Activated CD4-positive, CD25-positive, alpha-beta regulatory T cell treated with anti-CD3 and anti-CD28 coated beads, Interleukin-2, amount 50 U/mL, for 24 hours (primary cell): ENCODE measurements at places on chromosomes 6 and 20.
A peak's percentile ranks its signal among the peaks of the same experiment; 100 is the strongest.

GRCh38 chr20:45969712-45970634 lies 2.0 kb downstream of the ZNF335 start:
- no peak for ATAC-seq

- no peak for ATAC-seq
Measured at GRCh38 chr6:158061361-158061708, 79.7 kb downstream of the SYNJ2 start.

DNA sequence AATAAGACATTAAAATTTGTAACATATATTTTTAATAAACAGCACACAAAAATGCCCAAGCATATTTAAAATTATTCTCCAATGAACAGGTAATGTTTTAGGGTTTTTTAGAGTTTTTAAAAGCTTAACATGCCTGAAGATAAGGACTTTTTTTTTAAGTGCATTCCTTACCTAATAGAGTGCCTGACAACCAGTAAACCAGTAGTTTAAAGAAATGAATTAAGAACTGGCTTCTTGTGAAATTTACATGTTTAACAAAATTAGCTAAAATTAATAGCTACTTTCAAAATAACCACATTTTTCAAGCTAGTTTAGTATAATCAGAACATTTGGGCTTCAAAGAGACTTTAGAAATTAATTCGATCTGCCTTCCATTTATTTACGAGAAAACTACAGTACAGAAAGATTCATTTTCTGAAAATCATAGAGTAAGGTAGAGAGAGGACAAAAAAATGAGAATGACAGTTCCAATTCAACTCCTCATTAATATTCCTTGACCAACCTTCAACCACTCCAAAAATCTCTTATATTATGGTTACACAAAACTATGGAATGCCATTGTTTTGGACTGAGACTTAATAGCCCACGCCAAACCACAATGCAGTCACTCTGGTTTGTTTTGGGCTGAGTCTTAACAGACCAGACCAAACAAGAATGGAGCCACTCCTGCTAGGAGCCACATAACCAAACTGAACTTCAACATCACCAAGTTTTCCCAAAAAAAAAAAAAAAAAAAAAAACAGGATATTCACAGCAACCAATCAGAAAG lies 5.7 kb upstream of the PLN start:
- no peak for ATAC-seq

DNA sequence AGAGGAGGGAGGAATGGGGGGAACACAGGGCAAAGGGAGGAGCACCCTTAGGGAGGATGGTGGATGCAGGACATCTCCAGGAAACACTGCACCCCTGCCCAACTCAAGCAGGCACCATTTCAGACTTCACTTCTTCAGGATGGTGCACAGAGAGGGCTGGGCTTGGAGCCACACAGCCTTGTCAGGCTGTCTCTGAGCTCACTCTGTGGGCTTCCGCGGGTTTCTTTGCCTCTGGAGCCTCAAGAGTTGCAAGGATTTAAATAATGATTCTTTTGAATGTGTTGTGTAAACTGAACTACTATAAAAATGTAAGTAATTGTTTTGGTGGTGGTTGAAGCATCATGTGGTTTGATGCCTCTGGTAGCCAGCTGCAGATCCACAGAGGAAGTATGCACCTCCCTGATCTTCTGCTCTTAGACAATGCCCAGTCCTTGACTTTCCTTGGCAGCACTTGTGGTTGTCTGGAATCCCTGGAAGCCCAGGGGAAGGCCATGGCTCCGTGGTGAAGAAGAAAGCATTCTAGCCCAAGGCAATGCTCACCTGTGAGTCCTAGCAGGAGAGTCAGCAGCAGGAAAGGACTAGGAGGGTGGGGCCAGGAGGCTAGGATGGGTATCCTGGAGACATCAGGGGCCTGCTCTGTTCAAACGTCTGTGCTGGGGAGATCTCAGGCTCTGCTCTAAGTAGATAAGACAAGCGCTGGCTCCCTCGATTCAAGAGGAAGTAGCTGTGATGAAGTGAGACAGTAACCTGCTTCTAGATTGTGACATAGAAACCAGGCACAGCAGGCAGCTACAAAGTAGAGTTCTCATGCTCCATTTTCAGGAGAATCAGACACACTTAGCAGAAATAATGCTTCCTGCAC lies 50.2 kb upstream of the SIRPG start:
- ATAC-seq: no peak

DNA sequence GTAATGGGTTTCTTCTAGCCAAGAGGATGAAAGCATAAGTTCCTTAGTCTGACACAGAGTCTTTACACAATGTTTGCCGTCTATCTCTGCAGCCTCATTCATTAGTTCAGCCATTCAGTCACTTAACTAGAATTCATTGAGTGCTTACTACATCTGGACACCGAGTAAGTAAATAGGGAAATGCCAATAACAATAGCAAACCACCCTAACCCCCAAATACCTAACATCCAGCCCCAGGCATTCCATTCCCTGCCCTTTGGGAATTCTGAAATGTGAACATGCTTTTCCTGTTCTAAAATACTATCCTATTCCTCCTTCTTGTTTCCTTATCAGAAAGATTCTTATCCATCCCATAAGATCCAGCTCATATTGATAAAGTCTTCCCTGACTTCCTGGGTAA lies 277.6 kb upstream of the RNF217 start:
- ATAC-seq: no peak

- peak; percentile 33 for ATAC-seq
Measured at GRCh38 chr20:29878777-29879442, 1378.6 kb upstream of the DEFB115 start.

DNA sequence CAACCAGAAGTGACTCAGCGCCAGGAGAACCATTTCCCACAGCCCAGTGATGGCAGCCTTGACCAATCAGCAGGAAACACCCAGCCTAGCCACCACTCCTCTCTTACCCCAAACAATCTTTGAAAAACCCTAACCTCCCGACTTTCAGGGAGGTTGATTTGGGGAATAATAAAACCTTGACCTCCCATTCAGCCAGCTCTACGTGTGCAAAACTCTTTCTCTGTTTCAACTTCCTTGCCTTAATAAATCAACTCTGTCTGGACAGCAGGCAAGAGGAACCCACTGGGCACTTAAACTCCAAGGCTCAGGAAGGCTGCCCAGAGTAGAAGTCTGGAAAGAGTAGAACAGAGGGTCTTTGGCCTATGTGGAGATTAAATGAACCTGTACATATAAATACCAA lies 35.0 kb downstream of the SERPINB1 start:
- ATAC-seq: no peak

DNA sequence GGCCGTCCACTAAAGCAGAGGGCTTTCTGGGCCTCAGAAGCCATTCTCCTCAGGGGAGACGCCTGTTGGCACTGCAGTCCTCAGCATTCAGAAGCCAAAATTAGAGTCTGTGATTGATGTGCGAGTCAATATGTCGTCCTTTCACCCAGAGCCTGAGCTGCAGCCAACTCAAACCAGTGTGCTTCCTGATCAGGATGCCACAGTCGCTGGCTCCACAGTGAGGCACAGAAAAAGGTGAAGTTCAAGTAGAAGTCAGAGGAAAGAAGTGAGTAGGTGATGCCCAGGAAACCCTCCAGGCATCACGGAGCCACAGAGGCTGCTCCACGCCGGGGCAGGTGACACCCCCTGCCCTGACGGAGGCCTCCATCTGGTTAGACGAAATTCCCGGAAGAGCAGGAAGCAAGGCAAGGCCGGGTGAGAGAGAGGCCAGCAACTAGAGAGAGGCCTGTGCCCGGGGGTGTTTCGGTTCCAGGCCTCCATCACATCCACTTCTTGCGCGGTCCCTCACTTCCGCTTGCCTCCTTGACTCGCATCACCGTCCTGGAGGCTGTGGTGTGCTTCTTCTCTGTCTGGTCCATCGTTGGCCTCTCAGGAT lies 177.7 kb upstream of the SNX9 start:
- ATAC-seq: no peak
